Kidney (tissue), 22 donors: ENCODE measurements at places on chromosomes 5 and 9. TPM values are rescaled to one million over a fixed set of nuclear protein-coding genes. Genes with fewer than 3 reads are reported as not detected.

- DNase-seq, result peak; percentile 58
Measured at GRCh38 chr9:12817702-12818101, 42.9 kb downstream of the LURAP1L start.

Gene SHLD3
- polyA plus RNA-seq, result 2.5 TPM

Gene PLK2
- polyA plus RNA-seq, result 8.4 TPM

- DNase-seq, result peak; percentile 42
Measured at GRCh38 chr9:72363236-72363635, 1.8 kb downstream of the ZFAND5 start.

Gene LCN6
- polyA plus RNA-seq, result not detected

- DNase-seq, result peak; percentile 85
Measured at GRCh38 chr5:55533521-55534435, 986 bp downstream of the PLPP1 start.

DNA sequence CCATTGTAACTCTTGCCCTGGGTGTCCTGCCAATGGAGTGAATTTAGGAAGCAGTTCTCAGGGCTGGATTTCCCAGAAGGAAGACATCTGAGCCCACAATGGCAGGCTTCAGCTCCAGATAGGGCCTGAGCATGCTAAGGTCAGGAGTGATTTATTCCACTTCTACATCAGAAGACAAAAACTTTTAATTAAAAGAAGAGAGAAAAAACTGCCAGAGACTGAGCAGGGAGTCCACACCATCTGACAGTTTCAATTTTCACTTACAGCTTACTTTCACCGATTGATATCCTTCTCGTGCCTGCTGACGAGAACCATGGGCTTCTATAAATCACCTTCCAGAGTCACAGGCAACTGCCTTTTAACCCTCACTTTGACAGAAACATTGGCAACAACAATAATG lies 228.3 kb upstream of the BRINP1 start:
- peak; percentile 70 for DNase-seq

Gene SPATA31D3
- not detected for polyA plus RNA-seq

- DNase-seq, result no peak
Measured at GRCh38 chr5:120532835-120533234, 68.7 kb downstream of the PRR16 start.

Gene TMOD1
- 8.1 TPM for polyA plus RNA-seq

- DNase-seq, result no peak
Measured at GRCh38 chr5:94856257-94856800, 237.9 kb downstream of the SLF1 start.

Gene PCDHGB7
- 1.0 TPM for polyA plus RNA-seq

Gene FBLL1
- polyA plus RNA-seq, result not detected

GRCh38 chr9:127201071-127201541 lies 63.5 kb upstream of the GARNL3 start:
- DNase-seq, result no peak

Gene SPATA24
- 21.6 TPM for polyA plus RNA-seq

DNA sequence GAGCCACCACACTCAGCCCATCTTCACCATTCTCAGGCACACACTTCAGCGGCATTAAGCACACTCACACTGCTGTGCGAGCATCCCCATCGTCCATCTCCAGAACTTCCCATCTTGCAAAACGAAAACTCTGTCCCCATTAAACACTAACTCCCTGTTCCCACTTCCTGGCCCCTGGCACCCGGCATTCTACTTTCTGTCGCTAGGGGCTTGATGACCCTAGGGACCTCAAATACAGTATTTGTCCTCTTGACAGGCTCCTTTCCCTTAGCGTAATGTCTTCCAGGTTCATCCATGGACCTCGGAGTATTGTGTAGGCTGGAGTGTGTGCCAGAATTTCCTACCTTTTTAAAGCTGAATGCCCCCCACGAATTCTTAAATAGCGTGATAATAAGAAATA lies 14.7 kb upstream of the UBAC1 start:
- no peak for DNase-seq

Gene CARD9
- 1.5 TPM for polyA plus RNA-seq

DNA sequence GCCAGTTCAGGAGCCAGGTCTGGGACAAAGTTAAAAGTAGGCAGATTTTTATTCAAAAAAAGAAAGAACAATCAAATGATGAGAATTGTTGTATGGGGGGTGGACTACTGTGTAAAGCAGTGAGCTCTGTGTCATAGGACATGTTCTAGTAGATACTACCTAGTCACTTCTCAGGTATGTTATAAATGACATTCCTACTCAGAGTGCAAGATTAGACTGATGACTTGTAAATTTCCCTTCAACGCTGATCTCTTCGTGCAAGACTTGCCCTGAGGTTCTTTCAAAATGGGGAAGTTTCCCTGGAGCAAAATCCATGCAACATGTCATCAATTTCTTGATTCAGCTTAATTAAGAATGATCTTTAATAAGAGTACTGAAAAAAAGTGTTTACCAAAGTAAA lies 175.1 kb downstream of the RORB start:
- no peak for DNase-seq

GRCh38 chr5:176492431-176492830 lies 44.2 kb downstream of the FAF2 start:
- DNase-seq, result no peak

Gene NR6A1
- polyA plus RNA-seq, result 1.2 TPM

DNA sequence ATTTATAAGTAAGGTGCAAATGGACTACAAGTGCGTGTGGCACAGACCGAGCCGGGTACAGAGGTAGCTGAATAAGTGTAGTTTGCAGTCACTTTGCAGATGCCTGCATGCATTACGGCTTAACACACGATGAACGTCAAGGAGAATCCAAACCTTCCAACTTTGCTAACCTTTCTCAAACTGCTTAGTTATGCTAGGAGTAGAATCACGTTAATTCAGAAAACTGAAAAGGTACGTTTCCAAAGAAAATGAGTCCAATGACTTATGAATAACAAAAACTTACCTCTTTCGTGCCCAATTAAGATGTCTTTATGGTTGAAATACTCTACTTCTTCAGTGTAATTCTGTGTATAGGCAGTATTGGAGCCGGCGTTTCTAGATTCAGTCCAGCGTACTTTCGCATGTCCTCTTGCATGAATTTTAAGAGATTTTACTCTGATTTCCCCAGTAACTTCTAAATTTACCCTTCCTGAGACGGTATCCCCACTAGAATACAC lies 539 bp downstream of the ARRDC3 start:
- DNase-seq, result peak; percentile 71

- DNase-seq, result no peak
Measured at GRCh38 chr5:137621861-137622823, 113.7 kb downstream of the KLHL3 start.

GRCh38 chr9:128706671-128707381 lies 4.5 kb downstream of the PKN3 start:
- peak; percentile 66 for DNase-seq

DNA sequence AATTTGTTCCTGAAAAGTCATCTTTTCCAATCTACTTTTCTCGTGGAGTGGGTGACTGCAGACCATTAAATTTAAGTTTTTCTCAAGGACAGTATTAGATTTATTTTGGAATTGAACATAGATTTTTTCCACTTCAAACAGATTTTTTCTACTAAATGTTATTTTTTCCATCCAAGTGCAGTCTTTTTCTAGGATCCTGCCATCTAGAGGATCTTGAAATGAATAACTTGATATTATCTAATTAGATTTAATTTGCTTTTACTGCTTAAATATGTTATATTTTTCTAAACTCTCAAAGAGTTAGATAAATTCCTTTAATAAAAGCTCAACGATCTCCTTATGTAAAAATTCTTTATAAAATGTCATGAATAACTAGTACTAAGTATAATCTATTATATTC lies 136.9 kb upstream of the PRR16 start:
- no peak for DNase-seq

Gene SLC6A19
- polyA plus RNA-seq, result 69.3 TPM

DNA sequence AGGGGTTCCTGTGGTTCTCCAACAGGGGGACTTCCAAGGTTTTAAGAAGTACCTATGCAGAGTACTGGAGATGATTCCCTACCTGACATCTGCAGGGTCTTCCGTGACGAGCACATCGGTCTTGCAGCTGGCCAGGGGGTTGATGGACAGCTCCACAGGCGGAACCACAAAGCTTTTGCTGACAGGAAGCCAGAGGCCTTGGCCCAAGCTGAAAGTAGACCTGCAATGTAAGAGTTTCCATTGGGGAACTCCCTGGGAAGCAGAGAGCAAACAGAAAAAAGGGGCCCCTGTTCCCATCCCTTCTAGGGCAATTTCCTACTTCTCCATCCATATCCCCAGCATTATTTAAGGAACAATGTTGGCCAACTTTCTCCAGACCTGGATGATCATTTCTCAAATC lies 288.0 kb downstream of the TRIM32 start:
- DNase-seq, result no peak

DNA sequence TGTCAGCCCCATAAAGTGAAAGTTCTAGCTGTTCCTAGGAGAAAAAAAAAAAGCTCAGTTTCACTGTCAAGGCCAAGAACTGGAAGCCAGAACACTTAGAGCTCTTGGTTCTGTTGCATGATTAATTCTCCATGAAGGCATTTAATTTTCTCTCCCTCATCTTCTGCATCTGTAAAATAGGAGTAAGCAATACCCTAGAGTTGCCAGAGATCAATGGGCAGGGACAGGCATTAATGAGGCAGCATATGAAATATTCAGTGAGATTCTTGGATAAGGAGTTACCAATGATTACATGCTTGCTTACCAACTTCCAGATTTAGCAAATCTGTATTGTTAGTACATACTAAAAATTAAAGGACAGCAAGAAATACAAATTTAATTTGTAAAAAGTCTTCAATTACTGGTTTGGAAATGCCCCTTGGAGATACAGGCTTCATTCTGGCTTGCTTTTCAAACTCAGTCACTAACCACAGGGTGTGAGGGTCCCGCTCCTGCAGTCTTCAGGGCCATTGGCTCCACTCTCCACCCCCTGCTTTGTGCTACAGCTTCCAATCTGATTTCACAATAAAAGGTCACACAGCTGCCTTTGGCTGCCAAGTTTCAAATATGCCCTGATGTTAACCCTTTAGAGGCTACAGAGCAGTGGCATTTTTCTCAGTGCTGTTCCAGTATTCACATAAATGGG lies 624.6 kb downstream of the BNC2 start:
- DNase-seq, result no peak

GRCh38 chr5:305050-305449 lies 16.5 kb upstream of the AHRR start:
- peak; percentile 3 for DNase-seq

Gene CDO1
- 1.7 TPM for polyA plus RNA-seq

DNA sequence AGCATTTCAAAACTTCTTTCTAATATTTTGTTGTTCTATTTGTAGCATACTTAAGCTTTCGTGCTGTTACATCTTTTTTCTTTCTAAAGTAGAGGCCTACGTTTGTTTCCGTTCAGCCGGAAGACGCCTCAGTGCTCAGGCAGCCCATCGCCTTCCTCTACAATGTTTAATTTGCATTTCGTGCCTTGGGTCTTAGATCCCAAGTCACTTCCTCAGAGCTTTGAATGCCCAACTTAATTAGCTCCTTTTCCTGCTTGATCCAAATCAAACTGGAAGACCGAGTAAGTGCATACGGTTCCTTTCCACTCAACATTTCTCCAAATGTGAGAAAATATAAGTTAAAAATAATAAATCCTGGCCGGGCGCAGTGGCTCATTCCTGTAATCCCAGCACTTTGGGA lies 43.2 kb downstream of the MRPL36 start:
- DNase-seq, result peak; percentile 7

DNA sequence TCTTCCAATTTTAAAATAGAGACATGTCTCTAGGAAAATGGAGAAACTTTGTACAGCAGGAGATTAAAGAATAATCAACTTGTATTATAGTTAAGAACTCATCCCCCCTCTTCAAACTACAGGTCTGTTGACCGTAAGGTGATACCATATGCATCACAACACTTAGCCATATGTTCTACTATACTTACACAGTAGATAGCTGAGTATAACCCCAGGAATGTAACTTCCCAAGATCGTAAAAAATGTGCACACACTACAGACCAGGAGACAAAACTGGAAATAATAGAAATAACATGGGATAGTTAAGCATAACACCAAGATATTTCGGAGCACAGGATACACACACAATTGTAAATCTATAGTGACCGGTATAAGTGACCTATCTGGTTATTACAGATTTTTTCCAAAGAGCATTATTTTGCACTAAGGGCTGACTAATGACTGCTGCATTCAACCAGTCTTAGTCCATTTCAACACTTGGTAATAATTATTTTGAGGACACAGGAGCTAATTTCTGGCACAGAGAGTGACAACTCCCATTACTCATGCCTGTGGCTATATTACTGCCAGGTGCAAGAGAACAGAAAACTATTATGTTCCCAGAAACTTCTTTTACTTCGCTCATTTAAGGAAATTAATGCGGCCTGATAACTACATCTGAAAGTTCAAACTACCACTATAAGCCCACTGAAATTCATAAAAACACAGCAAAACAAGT lies 15.4 kb upstream of the ZNF622 start:
- no peak for DNase-seq

- no peak for DNase-seq
Measured at GRCh38 chr5:166535641-166536040, 1755.8 kb upstream of the WWC1 start.

Gene PCDHB11
- polyA plus RNA-seq, result 0.47 TPM

DNA sequence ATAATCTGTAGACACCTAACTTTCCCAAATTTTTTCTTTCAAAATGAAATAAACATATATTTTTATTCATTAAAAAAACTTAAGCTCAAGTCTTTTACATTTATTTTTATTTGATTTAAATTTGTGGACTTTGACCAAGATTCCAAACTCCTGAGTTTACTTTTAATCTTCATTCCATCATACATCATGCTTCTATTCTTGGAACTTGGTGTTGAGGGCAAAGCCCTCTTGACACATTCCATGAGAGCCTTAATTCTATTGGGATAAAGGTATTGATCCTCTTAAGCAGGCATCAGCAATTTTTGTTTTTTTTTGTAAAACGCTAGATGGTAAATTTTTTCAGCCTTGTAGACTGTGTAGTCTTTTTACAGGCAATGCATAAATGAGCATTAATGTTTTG lies 53.6 kb downstream of the FBXO4 start:
- DNase-seq, result no peak

Gene SERF1A
- polyA plus RNA-seq, result 2.1 TPM

DNA sequence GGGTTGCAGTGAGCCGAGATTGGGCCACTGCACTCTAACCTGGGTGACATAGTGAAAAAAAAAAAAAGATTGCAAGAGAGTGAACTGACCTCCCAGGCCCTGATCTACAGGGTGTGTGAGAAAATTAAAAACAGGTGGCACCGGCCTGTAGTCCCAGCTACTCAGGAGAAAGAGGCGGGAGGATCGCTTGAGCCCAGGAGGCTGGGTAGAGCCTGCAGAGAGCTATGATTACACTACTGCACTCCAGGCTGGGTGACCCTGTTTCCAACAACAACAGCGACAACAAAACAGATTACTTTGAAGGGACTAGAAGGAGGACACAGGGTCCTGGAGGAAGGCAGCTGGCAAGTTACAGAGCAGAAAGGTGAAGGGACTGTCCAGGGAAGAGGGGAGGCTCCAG lies 42.2 kb upstream of the FABP6 start:
- no peak for DNase-seq

- DNase-seq, result no peak
Measured at GRCh38 chr5:175714479-175715085, 56.7 kb downstream of the HRH2 start.

Gene OBP2B
- polyA plus RNA-seq, result not detected

DNA sequence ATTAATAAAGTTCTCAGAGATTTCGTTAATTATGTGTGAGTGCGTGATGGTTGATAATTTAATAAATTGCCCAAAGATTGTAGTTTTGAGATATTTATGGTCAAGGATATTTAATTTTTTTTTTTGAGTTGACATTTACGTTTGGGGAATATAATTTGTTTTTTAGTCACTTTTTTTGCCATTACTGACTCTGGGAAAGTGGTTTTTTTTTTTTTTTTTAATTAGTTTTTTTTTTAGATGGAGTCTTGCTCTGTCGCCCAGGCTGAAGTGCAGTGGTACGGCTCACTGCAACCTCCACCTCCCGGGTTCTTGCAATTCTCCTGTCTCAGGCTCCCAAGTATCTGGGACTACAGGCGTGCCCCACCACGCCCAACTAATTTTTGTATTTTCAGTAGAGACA lies 1.7 kb downstream of the BDP1 start:
- DNase-seq, result peak; percentile 44
